GM23248 (cell line): ENCODE measurements at places on chromosomes 12 and 14. TPM values are rescaled to one million over a fixed set of nuclear protein-coding genes. Genes with fewer than 3 reads are reported as not detected.
A peak's percentile ranks its signal among the peaks of the same experiment; 100 is the strongest.

- DNase-seq: no peak
Measured at GRCh38 chr14:33691907-33692306, 259.0 kb downstream of the EGLN3 start.

DNA sequence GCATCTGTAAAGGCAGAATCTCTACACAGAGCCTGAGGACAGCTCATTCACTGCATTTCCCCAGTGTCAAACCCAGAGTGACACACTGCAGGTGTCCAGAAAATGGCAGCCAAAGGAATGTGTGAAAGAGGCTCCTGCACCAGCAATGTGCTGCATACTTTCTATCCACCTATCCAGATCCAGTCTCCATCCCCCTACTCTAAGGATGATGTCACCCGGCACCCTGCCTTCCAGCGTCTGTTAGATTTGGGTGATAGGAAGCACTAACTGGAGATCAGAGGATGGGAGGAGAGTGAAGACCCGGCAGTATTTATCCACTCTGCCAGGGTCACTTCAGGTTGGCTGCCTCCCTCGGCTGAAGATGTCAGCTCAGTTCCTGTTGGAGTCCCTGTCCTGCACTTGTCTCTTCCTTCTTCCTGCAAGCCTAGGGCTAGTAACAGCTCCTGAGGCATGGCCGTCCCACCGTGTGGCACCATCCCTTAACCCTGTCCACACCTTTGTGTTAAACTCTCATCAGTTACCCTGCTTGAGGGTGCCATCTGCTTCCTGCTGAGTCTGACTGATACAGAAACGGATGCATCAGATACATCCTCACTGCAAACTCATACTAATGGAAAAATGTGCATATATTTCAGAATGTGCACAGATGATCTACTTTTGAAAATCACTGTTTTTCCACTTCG lies 13.0 kb upstream of the GPR68 start:
- DNase-seq: no peak

- no peak for DNase-seq
Measured at GRCh38 chr14:99350751-99351150, 78.8 kb upstream of the BCL11B start.

DNA sequence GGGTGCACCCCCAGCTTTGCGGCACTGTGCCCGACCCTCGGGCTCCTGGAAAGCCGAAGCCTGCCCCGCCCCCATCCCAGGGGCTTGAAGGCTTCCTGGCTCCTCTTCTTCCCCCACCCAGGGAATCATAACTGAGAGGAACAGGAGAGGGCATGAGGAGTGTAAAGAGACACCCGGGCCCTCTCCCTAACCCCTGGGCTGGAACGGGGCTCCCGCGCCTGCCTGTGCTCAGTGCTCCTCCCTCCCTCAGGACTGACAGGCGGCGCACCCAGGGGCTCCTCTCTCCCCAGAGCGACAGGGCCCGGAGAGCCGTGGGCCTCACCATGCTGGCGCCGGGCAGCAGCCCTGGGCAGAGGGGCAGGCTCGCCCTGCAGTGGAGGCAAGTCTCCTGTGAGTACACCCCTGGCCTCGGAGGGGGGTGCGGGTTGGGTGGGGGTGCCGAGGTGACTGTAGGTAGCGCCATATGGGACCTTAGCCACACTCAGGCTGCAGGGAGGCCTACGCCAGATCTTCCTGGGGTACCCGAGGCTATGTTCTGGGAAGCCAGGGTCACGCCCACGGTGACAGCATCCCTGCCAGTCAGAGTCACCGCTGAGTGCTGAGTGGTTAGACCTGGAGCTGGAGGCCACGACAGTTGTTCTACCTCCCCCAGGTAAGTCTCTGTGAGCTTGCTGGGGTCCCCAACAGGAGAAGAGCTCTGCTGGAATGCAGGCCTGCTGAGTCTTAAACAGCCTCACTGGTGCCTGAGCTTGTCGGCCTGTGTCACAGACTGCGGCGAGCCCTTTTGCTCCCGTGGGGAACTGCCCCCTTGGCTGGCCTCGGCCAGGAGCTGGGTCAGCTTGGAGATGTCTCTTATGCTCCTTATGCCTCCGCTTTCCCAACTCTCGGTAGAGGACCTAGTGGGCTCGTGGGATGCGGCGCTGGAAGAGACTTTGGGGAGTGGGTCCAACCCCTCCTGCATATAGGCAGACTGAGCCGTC lies 7.8 kb downstream of the LRTM2 start:
- no peak for DNase-seq

DNA sequence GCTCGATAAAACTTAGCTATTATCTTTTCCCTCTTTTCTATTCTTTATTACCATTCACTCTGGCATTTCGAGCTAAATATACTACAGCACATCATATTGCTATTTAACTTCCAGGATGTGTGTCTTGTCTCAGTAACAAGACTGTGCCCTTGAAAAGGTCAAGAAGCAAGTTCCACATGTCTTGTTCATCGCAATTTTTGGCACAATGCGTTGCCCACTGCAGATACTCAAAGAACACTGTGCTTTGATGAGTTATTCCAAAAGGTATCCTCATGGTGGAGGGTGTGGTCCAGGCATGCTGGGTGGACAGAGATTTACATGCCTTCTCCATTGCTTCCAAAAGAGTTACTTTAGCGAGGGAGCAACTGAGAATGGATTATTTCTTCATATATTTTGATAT lies 6.6 kb downstream of the E2F7 start:
- peak; percentile 51 for DNase-seq

Gene P3H3
- total RNA-seq: 32.5 and 43.0 TPM in 2 replicates
